CD8-positive, alpha-beta memory T cell (primary cell): ENCODE measurements at places on chromosomes 4 and X.

DNA sequence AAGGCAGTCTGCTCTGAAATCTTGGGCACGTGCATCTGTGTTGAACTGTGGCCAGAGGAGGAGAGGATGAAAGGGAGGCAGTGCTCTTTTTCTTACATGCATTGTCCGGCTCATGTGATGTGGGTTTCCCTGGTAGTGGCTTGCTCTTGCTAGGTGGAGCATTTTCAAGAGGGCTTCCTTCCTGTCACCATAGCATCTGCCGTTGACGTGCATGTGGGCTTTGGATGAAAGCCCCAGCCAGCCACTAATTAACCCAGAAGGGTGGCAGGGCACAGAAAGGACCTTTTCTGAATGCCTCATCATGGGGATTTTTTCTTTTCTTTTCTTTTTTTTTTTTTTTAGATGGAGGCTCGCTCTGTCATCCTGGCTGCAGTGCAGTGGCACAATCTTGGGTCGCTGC is 121.3 kb downstream of the GPR143 start:
- DNase-seq = peak; percentile 67

DNA sequence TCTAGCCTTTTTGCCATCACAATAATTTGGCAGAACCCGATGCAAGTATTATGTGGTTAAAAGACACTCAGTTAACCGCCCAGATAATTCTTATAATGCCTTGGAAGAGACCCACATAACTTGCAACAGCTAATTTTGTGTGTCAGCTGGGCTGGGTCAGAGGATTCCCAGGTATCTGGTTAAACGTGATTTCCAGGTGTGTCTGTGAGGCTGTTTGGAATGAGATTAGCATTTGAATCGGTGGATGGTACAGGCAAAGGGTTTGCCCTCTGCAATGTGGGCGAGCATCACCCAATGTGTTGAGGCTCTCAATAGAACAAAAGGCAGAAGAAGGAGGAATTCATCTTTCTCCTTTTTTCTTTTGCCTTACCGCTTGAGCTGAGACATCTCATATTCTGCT is 314.2 kb upstream of the PUDP start:
- no peak for DNase-seq

GRCh38 chrX:72715546-72715945 is 1.4 kb upstream of the PHKA1 start:
- no peak for DNase-seq

DNA sequence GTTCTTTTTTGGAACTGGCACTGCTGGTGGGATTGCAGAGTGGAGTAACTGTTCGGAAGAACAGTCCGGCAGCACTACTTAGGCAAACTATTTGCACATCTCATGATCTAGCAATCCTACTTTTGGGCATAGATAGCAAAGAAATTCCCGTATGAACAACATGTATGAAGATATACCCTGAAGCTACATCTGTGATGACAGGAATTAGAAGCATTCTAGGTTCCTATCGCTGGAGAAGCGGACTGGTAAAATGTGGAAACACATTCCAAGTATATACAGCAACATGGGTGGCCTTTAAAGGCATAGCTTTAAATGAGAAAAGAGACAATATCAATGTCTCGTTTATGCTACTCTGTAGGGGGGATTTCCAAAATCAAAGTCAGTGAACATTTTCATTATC is 3.1 kb downstream of the DCAF16 start:
- no peak for DNase-seq

DNA sequence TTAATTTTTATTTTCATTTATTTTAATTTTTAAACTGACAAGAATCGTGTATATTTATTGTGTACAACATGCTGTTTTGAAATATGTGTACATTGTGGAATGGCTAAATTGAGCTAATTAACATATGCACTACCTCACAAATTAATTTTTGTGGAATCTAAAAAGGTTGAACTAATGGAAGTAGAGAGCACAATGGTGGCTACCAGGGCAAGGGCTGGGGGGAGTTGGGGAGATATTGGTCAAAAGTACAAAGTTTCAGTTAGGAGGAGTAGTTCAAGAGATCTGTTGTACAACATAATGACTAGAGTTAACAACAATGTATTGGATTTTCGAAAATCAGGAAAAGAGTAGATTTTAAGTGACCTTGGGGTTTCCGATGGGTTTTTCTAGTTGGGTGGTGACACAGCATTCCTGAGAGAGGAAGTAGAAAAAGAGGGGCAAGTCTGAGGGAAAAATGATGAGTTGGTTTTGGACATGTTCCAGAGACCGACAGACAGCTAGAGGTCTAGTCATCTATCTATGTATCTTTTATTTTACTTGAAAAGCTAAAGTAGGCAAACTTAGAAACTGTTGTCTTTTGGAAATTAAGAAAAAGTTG is 23.2 kb downstream of the APOO start:
- no peak for DNase-seq
